ENCODE measurements at places on chromosomes 6 and 20. TPM values are rescaled to one million over a fixed set of nuclear protein-coding genes. Genes with fewer than 3 reads are reported as not detected.

C6orf89 gene
- total RNA-seq: 53.9 TPM

CST7 gene
- total RNA-seq: 98.4 TPM

MARCKS gene
- total RNA-seq: 0.12 TPM

HEY2 gene
- not detected for total RNA-seq

BPIFA2 gene
- total RNA-seq: not detected

POM121L2 gene
- total RNA-seq: not detected

IMPG1 gene
- total RNA-seq: not detected

SLC24A3 gene
- not detected for total RNA-seq

ITPR3 gene
- 45.4 TPM for total RNA-seq

TPX2 gene
- total RNA-seq: 79.9 TPM

PDYN gene
- total RNA-seq: not detected

HCRTR2 gene
- not detected for total RNA-seq

SAMD5 gene
- total RNA-seq: not detected

SNTA1 gene
- 1.3 TPM for total RNA-seq

RRAGD gene
- 9.5 TPM for total RNA-seq

F13A1 gene
- total RNA-seq: not detected

CALHM5 gene
- not detected for total RNA-seq

GPSM3 gene
- total RNA-seq: 265 TPM

BFSP1 gene
- 3.3 TPM for total RNA-seq

CST5 gene
- not detected for total RNA-seq

BTN2A1 gene
- 33.8 TPM for total RNA-seq

PNPLA1 gene
- total RNA-seq: not detected

LGSN gene
- not detected for total RNA-seq

CPXM1 gene
- total RNA-seq: 0.49 TPM

MDFI gene
- not detected for total RNA-seq

COL11A2 gene
- 0.42 TPM for total RNA-seq

PERP gene
- 7.4 TPM for total RNA-seq

CHRNA4 gene
- total RNA-seq: not detected

RIMS1 gene
- not detected for total RNA-seq

PAX1 gene
- not detected for total RNA-seq

OR2B2 gene
- not detected for total RNA-seq

ADRM1 gene
- 123 TPM for total RNA-seq

GMEB2 gene
- 16.8 TPM for total RNA-seq

PXDC1 gene
- 0.32 TPM for total RNA-seq

CST4 gene
- total RNA-seq: not detected

WFDC5 gene
- total RNA-seq: not detected

MYB gene
- total RNA-seq: 52.6 TPM

SLC26A8 gene
- not detected for total RNA-seq

TLDC2 gene
- not detected for total RNA-seq

Data from T-helper 1 cell treated with Interleukin-12 subunit alpha and Interleukin-12 subunit beta and Interleukin-4 antibody, amounts not matched to agents 30 ng/mL and 1 ng/mL, for 36 hours (primary cell).